T-helper 1 cell (primary cell): ENCODE measurements at places on chromosomes 7 and 10.
A peak's percentile ranks its signal among the peaks of the same experiment; 100 is the strongest.

GRCh38 chr10:72759584-72759983 is 67.6 kb downstream of the MCU start:
- no peak for DNase-seq

DNA sequence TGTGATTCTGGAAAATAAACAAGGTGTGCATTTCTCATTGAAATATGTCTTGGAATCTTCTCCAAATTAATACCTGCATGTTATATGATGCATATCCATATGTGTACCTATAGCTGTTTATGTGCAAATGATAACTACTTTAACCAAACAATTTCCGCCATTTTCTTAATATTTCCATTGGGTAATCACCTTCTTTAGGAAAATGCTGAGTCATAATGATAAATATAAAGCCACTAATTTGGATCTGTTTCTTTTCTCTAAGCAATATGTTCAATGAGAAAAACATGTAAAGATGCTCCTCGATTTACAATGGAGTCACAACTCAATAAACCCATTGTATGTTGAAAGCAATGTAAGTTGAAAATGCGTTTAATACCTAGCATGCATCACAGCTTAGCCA is 574.4 kb downstream of the CNTNAP2 start:
- DNase-seq: no peak

GRCh38 chr10:60797200-60797599 is 18.9 kb downstream of the CDK1 start:
- DNase-seq: no peak

GRCh38 chr10:80468002-80468401 is 13.9 kb downstream of the TSPAN14 start:
- peak; percentile 57 for DNase-seq

- DNase-seq: no peak
Observed at GRCh38 chr10:110967009-110967630, 47.7 kb downstream of the SHOC2 start.

DNA sequence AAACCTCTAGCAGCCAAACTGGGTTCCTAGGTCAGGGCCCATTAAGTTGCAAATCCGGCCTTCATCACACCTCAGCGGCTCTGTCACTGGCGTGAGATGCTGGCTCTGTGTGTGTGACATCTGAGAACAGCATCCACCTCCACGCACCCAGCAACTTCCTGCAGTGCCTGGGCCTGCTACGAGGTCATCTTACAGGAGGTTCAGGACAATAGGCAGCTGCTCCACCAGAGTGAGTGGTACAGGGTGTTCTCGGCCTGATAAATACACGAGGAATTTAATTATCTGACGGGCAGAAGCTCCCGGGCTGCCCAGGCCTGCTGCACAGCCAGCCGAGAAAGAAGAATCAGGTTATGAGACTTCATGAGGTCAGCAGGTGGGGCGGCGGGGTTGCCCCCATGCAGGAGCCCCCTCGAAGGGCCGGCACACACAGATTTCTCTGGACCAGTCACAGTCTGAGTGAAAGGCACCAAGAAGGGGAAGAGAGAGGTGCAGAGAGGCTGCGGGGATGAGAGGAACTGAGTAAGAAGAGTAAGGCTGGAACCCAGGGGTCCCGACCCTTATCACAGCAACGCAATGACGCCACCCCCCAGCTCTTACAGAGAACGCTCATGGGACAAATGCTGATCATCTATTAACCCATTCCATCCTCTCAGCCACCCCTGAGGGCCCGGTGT is 49.3 kb downstream of the CALML3 start:
- DNase-seq: no peak

GRCh38 chr10:47348661-47349470 is 703 bp downstream of the RBP3 start:
- no peak for DNase-seq

DNA sequence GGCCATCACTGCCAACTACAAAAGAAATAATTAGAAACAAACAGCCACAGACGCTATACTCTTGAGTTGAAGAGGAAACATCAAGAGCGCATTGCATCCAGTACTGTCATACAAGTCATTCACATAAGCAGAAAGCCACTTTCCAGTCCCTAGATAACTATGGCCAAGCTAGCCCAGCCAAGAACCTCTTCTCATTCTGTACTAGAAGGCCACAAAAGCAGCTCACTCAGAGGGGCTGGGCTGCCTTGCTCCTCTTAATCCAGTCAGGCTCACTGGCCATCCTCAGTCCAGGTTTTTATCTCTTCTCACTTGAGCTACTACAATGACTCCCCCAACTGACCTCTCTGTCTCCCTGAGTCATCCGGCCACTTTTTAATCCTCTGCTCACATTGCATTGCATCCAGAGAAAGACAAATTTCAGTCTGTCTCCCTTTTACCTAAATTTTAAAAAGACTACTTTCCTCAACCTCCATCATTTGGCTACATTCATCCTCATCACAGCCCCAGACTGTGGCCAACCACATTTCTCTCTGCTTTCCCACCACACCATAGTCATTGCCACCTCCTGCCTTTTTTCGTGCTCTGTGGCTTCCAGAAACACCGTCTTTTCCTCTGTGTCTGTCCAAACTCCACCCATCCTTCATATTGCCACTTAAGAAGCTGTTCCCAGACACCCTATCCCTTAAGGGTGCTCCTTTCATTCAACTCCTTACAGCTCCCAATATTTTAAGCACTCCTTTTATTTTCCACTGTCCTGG is 25.0 kb downstream of the PPP1R3C start:
- DNase-seq: no peak

DNA sequence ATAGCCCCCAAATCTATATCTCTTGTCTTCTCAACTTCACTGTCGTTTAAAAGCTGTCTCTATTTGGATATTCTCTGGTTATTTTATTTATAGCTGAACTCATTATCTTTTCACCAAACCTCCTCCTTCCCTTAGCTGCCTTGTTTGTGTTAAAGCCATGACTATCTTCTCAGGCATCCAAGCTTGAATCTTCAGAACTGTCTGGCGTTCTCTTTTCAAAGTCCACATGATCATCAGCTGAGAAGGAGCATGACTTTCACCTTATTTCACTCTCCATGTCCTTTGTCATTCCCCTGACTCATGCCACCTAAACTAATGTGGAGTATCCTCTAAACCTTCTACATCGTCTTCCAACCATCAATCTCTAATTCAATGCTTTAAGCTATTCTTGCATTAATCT is 5.7 kb upstream of the GLCCI1 start:
- DNase-seq: no peak

DNA sequence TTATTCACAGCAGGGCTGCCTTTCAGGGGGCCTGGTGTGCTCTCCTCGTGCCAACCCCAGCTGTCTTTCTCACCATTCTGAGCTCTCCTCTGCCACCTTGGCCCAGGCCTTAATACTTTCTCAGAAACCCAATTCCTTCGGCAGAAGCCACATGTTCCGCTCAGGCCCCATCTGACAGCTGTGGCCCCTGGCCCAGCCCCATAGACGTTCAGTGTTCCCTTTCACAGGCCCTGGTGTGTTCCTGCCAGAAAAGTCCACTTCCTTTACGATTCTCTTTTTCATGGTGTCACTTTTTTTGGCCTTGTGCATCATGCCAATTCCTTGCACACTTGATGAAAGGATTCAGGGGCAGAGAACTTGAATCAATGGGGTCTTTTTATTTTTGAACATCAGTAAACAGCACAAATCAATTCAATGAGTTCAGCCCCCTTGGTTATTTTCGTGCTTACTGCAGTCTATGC is 15.9 kb upstream of the GPNMB start:
- no peak for DNase-seq

GRCh38 chr7:78377532-78377931 is 579.0 kb downstream of the PHTF2 start:
- no peak for DNase-seq

GRCh38 chr10:78248651-78249464 is 215.2 kb downstream of the RPS24 start:
- no peak for DNase-seq

GRCh38 chr7:80729591-80730320 is 91.3 kb downstream of the CD36 start:
- no peak for DNase-seq

- no peak for DNase-seq
Observed at GRCh38 chr7:103855671-103856070, 133.8 kb downstream of the RELN start.
